ENCODE measurements at places on chromosomes 4 and X.

GRCh38 chr4:83644677-83645659 is 109.1 kb downstream of the GPAT3 start:
- DNase-seq: no peak
- H3K4me1 ChIP-seq: no peaks in the 10 kb centered on the region
- H3K4me3 ChIP-seq: no peak overlapping the region
- H3K27me3 ChIP-seq: no peaks in the 10 kb centered on the region
- H3K27ac ChIP-seq: no peak overlapping the region
- H3K36me3 ChIP-seq: no peaks in the 10 kb centered on the region

GRCh38 chr4:172648471-172648870 is 520.1 kb upstream of the GALNT7 start:
- no peak overlapping the region for H3K27ac ChIP-seq
- peaks cover 8% of the 10 kb centered on the region for H3K4me1 ChIP-seq
- no peak overlapping the region for H3K4me3 ChIP-seq
- H3K27me3 ChIP-seq: no peaks in the 10 kb centered on the region
- H3K36me3 ChIP-seq: no peaks in the 10 kb centered on the region

DNA sequence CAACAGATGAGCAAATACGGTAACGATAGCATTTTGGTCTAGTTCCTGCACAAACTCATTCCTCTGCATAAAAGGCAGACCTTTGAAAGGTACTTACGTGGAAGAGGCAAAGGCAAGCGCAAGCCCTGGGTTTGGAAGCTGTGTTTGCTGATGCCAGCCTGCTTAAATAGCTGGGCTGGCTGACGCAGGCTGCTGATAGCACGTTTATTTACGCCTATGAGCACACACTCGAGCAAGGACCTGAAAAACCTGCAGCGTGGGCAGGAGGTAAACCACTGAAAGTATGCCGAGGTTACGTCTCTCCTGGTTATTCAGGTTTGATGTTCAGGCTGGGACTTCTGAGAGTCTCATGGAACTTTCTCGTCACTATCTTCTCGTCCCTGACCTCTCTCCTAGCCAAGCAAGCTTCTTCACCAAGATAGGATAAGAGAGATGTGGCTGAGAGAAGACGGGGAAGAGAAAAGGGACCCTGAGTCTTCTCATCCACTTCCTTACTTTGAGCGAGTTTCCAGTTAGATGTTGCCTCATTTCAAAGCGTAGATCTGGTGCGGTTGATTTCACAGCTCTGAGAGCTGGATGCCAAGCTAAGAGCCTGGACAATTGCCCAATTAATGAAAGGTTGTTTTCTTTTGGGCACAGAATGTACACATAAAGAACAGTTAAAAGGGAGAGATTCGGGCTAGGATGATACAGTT is at the start of gene HOPX:
Gene HOPX, minus strand, starts transcription at position 139 of the 695 bp plus-strand sequence. CDS start 23,480 bp downstream, outside the sequence.
- no peak within 1 kb of the TSS for H3K4me3 ChIP-seq
- no peak for DNase-seq

DNA sequence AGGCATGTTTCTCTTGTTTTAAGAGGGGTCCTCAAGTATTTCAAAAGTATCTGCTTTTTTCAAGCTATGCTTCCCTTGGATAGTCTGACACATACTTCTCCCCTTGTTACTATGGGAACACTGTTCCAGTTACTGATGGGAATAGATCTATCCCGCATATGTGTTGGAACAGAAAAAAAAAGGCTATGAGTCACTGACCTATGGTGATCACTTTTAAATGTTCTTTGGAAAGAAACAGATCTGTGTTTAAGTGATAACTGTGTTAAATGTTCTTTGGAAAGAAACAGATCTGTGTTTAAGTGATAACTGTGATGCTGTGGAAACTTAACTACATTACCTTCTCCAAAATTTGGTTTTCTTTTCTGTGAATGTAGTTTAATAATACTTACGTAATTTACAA is 303.2 kb downstream of the TEX13C start:
- no peaks in the 10 kb centered on the region for H3K4me1 ChIP-seq
- H3K36me3 ChIP-seq: no peaks in the 10 kb centered on the region
- H3K4me3 ChIP-seq: no peak overlapping the region
- DNase-seq: no peak

- DNase-seq: no peak
- H3K4me3 ChIP-seq: no peak overlapping the region
- H3K36me3 ChIP-seq: no peaks in the 10 kb centered on the region
- H3K27ac ChIP-seq: no peak overlapping the region
Measured at GRCh38 chr4:41285202-41285863, 28.6 kb downstream of the UCHL1 start.

GRCh38 chr4:59762344-59762743 is 1437.8 kb upstream of the ADGRL3 start:
- no peaks in the 10 kb centered on the region for H3K36me3 ChIP-seq
- no peaks in the 10 kb centered on the region for H3K4me1 ChIP-seq
- H3K27ac ChIP-seq: no peak overlapping the region
- no peak overlapping the region for H3K4me3 ChIP-seq

DNA sequence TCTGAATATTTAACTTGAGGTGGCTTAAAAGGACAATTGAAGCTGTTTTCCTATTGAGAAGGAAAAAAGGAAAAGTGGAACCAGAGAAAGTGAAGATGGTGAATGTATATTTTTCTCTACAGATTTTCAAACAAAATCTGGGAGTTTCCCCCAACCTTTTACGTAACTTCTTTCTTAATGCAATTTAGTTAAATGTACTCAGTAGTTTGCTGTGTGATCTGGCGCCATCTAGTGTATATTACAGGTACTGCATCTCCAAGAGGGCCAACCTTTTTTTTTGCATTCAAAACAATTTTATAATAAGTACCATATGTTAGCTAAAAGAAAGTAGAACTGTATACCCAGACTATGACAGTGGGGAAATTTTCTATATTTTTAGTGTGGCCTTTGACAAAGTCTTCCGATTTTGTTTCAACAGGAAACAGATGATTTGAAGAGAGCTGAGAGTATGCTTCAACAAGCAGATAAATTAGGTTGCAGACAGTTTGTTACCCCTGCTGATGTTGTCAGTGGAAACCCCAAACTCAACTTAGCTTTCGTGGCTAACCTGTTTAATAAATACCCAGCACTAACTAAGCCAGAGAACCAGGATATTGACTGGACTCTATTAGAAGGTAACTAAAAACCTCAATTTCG is 82.0 kb downstream of the PLS3 start:
- H3K36me3 ChIP-seq: peaks cover 77% of the 10 kb centered on the region
- no peak for DNase-seq
- peak overlapping the region; percentile 5 for H3K27ac ChIP-seq
- no peaks in the 10 kb centered on the region for H3K27me3 ChIP-seq
